Natural killer cell treated with Interleukin-12 subunit alpha and Interleukin-12 subunit beta and Interleukin-15 and Interleukin-18, amount 100 ng/mL, for 72 hours (primary cell): ENCODE measurements at places on chromosomes 6 and 20. TPM values are rescaled to one million over a fixed set of nuclear protein-coding genes. Genes with fewer than 3 reads are reported as not detected.
A peak's percentile ranks its signal among the peaks of the same experiment; 100 is the strongest.

DNA sequence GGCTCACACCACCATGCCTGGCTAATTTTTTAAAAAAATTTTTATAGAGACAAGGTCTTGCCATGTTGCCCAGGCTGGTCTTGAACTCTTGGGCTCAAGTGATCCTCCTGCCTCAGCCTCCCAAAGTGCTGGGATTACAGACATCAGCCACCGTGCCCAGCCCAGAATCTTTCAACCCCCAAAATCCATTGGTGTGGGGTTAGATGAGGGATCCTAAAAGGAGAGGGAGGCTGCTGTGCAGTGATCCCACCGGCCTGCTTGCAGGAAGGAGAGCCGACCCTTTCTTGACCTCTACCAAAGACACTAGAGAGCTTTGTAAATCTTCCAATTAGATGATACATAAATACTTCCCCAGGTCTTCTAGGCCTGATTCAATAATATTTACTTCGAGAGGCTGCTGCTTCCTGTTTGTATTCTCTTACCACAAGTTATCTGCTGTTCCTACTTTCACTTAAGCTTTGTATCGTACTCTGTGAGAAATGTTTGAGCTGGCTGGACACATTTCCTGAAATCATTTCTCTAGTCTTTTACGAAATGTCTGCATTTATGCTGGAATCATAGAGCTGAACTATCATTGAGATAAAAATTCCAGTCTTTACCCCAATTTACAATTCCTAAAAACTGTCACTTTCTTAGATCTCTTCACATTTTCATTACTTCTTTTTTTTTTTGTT lies 49.3 kb upstream of the IER3 start:
- H3K4me3 ChIP-seq: peak overlapping the region; percentile 55
- H3K4me1 ChIP-seq: peaks cover 24% of the 10 kb centered on the region
- H3K36me3 ChIP-seq: no peaks in the 10 kb centered on the region
- peak overlapping the region; percentile 87 for H3K27ac ChIP-seq

DNA sequence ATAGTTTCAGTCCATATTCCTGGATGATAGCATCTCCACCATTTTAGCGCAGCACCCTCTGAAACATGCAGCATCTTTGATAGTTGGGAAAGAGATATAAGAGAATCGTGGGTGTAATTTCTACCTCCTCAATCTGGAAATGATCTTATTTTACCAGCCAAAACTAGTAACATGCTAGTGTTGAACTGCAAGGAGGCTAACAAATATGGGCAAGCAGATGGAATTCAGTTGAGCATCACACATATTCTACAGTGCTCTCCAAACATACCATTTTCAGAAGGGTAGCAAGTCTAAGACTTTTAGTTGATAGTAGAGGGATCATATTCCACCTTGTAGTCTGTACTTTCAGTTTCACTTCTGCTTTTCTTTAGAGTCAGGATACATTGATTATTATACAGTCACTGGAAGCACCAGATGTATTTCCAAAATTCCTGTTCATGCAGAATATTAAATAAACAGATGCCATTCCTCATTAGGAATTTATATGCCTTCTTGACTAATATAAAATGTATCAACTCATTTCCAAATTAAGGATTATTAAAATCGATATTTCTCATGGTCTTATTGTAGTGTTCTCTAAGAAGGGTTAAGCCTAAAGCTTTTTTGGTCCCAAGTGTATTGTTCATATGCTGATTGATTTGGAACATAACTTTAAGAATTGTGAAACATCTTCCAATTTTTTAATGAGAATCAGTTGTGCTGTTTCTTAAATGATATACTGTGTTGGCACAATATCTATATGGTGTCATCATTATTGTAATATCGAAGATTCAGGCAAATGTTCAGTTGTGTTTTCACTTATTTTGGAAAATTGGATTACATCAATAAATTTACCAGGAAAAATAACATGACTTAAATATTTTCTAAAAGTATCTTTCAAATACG lies 362.0 kb downstream of the CENPW start:
- no peak overlapping the region for H3K4me3 ChIP-seq
- no peaks in the 10 kb centered on the region for H3K36me3 ChIP-seq
- H3K27me3 ChIP-seq: no peaks in the 10 kb centered on the region
- no peak for DNase-seq

- no peak for DNase-seq
- H3K4me1 ChIP-seq: no peaks in the 10 kb centered on the region
- no peaks in the 10 kb centered on the region for H3K36me3 ChIP-seq
- no peak overlapping the region for H3K4me3 ChIP-seq
- H3K27me3 ChIP-seq: no peaks in the 10 kb centered on the region
Measured at GRCh38 chr20:24815196-24815815, 133.8 kb upstream of the CST7 start.

DNA sequence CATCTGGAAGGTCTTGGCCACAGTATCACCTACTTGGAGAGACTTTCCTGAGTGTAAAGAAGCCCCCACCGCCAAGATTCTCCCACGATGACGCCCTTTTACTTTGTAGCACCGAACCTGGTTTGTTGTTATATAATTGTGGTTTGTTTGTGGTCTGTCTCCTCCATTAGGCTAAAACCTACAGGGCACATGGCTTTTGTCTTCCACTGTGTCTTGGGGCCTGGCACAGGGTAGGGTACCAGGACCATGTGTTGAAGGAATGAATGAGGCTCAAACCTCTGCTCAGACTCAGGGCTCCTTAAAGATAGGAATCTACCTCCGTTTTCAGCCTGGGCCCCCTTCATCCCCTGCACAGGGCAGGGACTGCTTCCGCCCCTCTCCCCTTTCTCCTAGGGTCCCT lies 59.4 kb upstream of the CCDC167 start:
- DNase-seq: no peak
- H3K36me3 ChIP-seq: no peaks in the 10 kb centered on the region
- H3K27ac ChIP-seq: no peak overlapping the region
- H3K4me1 ChIP-seq: peaks cover 7% of the 10 kb centered on the region

- H3K4me3 ChIP-seq: no peak overlapping the region
- no peak overlapping the region for H3K27ac ChIP-seq
- H3K27me3 ChIP-seq: no peaks in the 10 kb centered on the region
- H3K36me3 ChIP-seq: no peaks in the 10 kb centered on the region
Measured at GRCh38 chr20:62058941-62059340, 6.7 kb downstream of the TAF4 start.

- peaks cover 55% of the 10 kb centered on the region for H3K4me1 ChIP-seq
- H3K36me3 ChIP-seq: peaks cover 22% of the 10 kb centered on the region
- DNase-seq: no peak
- peak overlapping the region; percentile 80 for H3K27ac ChIP-seq
- H3K4me3 ChIP-seq: no peak overlapping the region
Measured at GRCh38 chr6:134245041-134245440, 72.9 kb downstream of the SGK1 start.

DNA sequence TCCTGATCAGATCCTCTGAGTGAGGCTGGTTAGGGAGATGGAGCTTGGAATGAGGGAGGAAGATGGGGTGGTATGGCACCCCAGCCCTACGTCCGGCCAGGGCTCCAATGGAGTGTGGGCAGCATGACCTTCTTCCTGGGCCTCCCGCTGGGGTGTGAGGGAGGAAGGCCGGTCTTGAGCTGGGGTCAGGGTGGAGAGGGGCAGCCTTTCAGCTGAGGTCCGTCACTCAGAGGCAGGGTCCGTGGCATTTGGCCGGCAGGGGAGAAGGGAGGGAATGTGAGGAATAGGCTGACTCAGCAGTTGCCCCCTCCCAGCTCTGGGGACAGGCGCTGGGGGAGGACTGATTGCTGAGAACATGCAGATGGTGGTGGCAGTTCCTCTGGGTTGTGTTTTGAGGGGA lies 25.5 kb upstream of the VEGFA start:
- H3K36me3 ChIP-seq: no peaks in the 10 kb centered on the region
- no peak overlapping the region for H3K4me3 ChIP-seq
- no peak overlapping the region for H3K27ac ChIP-seq
- no peaks in the 10 kb centered on the region for H3K4me1 ChIP-seq

DNA sequence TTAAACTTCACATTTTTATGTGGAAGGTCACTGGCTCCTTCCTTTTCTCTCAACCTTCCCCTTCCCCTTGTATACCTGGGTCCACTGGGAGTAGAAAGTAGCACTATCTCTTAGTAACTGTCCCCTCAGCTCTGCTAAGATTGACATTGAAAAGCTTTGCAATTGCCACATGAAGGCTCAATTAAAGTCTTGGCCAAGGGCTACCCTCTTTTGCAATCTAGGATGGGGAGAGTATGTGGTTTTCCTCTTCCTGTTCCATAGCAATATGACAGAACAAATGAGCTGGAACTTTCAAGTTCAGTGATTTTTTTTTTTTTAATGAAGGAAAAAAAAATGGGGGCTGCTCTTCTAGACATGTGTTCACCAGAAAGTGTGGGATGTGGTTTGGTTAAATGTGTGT lies 37.1 kb downstream of the PROKR2 start:
- H3K36me3 ChIP-seq: no peaks in the 10 kb centered on the region
- H3K27me3 ChIP-seq: peaks cover 28% of the 10 kb centered on the region
- DNase-seq: no peak

GRCh38 chr6:131215219-131215618 lies 80.0 kb downstream of the AKAP7 start:
- H3K36me3 ChIP-seq: no peaks in the 10 kb centered on the region
- H3K27me3 ChIP-seq: no peaks in the 10 kb centered on the region

GRCh38 chr6:161890832-161891297 lies 617.0 kb upstream of the AGPAT4 start:
- H3K36me3 ChIP-seq: no peaks in the 10 kb centered on the region
- no peak overlapping the region for H3K4me3 ChIP-seq
- no peak for DNase-seq
- peaks cover 18% of the 10 kb centered on the region for H3K27me3 ChIP-seq
- H3K27ac ChIP-seq: no peak overlapping the region

DNA sequence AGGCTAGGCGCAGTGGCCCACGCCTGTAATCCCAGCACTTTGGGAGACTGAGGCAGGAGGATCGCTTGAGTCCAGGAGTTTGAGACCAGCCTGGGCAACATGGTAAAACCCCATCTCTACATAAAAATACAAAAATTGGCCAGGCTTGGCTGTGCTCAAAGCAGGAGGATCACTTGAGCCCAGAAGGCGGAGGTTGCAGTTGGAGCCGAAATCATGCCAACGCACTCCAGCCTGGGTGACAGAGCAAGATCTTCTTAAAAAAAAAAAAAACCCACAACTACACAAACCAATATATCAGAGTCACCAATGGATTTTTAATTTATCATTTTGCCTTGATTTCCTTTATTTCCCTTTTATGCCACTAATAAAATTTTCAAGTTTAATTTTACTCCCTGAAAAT lies 9.3 kb downstream of the MAP3K5 start:
- H3K36me3 ChIP-seq: peaks cover 20% of the 10 kb centered on the region
- peak overlapping the region; percentile 94 for H3K27ac ChIP-seq
- H3K27me3 ChIP-seq: no peaks in the 10 kb centered on the region
- peak overlapping the region; percentile 77 for H3K4me3 ChIP-seq

The OLIG3 gene
- total RNA-seq: 0.81 TPM

The ENPP3 gene
- 11.5 TPM for total RNA-seq

The SLC26A8 gene
- total RNA-seq: not detected

The KCNB1 gene
- total RNA-seq: not detected

The MYT1 gene
- total RNA-seq: not detected

The TCP11 gene
- not detected for total RNA-seq

The SLC22A3 gene
- not detected for total RNA-seq
